Stimulated activated CD8-positive, alpha-beta memory T cell treated with anti-CD3 and anti-CD28 coated beads, Interleukin-4, amount 100 ng/mL, for 1 hour (primary cell): ENCODE measurements at places on chromosomes 3 and 15.

- no peak for DNase-seq
Measured at GRCh38 chr3:160616311-160616710, 50.9 kb upstream of the KPNA4 start.

- no peak for DNase-seq
Measured at GRCh38 chr15:51735228-51736010, 2.0 kb downstream of the LYSMD2 start.

DNA sequence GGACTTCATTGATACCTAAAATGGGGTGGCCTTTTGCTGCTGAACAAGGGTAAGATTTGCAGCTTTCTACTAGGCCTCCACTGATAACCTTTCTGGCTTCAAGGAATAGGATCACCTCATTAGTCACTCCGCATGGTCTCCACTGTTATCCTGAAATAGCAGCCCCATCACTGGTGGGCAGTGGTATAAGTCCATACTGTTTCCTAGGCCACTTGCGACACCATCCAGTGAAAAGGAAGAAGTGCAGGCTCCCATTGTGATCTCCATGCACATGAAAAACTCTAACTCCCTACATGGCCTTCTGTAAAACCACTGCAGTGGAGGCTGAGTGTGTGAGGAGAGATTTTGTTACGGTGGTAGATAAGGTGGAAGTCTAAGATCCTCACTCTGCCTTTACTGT, 1455.9 kb downstream of the SI start:
- DNase-seq: no peak

DNA sequence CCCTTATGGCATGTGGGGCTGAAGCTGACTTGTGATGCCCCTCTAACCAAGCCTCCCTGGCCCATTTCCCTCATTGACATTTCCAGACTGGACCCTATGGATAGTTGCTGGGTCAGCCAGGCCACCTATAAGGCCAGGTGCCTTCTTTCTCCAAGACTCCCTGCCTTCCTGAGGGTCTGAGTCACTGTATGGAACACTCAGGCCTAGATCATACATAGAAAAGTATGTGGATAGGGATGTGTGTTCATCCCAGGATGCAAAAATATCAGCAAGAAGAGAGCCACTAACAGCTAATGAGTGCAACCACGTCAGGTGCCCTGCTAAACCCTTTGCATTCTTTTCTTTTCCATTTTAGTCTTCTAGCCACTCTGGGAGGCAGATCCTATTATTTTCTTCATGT, 168.4 kb upstream of the WNT5A start:
- no peak for DNase-seq

DNA sequence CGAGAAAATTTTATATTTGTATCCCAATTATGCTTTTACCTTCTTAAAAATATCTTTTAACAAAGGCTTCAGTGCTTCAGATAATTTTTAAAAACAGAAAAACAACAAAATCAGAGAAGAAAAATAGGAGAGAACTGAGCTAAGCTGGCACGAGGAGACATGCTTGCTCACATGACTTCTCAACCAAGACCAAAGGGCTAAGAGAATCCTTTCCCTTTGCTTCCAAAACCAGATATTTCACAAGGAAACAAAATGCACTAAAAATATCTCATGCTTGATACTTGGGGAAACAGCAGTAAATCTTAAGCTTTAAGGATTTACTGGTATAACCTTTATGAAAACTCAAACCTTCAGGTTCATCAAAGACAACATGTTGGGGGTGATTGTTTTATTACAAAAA, 58.4 kb downstream of the CAPN7 start:
- DNase-seq: no peak

GRCh38 chr3:148226246-148226645, 471.5 kb upstream of the AGTR1 start:
- DNase-seq: no peak

DNA sequence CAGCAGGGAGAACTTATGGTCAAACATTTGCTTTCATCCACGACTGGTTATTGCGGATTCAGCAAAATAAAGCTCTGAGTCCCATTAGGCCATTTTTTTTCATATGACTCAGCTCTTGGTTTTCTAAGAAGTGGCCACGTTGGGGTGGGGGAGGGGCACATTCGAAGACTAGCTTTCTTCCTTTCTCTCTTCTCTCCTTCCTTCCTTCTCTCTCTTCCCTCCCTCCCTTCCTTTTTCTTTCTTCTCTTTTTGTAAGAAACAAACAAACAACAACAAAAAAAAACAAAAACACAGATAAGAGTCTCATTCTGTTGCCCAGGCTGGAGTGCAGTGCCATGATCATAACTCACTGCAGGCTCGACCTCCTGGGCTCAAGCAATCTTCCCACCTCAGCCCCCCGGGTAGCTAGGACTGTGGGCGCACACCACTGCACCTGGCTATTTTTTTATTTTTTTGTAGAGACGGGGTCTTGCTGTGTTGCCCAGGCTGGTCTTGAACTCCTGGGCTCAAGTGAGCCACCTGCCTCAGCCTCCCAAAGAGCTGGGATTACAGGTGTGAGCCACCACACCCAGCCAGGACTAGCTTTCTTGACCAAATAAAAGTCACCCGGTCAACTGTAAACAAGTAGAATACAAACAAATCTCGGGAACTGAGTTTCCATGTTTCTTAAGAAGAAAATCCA, 41.6 kb downstream of the ABCC5 start:
- no peak for DNase-seq

DNA sequence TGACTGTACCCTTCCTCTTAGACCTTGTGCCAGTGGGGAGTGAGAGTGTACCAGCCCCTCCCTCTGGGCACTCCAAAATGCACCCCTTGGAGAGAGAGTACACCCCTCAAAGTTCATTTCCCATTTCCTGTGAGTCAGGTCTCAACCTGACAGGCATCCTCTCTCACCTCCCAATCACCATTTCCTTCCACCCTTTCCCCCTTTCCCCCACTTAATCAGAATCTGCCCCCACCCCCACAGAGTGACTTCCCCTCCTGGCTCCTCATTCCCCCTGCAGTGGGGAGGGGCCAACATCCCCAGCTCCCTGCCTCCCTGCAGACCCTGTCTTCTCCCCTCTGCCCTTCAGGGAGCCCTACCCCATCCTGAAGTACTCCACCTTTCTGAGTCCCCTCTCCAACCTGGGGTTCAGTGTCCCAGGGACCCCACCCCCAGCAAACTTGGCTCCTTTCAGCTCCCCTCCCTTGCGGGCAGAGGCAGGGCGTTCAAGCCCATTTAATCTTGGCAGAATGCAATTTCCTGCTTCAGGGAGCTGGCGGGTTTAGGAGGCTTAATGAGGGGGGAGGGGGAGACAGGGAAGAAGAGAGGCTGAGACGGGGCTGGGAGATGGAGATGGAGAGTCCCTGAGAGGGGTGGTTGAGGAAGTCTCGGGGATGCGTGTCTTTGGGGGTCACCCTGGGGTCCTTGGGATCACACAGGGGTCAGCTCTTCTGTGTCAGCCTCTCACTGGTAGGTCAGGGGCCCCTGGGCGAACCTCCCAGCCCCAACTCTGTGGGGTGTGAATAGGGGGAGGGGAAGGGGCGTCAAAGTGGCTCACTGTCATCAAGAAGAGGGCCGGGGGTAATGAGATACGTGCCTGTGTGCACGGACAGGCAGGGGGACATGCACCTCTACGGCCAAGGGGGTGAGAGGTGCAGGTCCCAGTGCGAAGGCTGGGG, 16.6 kb upstream of the SEMA3F start:
- no peak for DNase-seq
